ENCODE measurements at places on chromosomes 4 and X.
A peak's percentile ranks its signal among the peaks of the same experiment; 100 is the strongest.

GRCh38 chrX:110920991-110921390, 125.4 kb upstream of the CHRDL1 start:
- DNase-seq: no peak

DNA sequence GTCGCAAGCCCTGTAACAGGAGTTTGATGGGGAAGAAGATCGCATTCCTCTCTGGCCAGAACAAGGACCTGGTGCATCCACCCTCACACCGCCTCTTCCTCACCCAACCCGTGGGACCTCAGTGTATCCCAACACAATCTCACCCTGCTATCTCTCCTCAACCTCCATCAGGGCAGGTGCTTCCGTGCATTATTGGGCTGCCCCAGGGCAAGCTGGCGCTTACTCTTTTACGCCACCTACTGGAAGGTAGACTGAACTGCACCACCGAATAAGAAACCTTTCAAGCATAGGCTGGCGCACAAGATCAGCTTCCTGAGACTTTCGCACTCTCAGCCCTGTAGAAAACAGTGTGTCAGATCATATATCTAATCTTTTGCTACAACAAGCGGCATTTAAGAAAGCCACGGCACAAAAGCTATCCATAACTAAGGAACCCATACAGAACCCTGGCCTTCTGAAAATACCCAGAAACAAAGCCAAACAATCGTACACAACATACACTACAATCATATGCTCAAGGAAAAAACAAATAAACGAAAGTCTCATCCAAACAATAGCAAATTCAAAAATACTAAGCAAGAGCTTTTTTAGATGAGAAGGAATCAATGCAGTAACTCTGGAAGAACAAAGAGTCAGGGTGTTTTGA, 209.3 kb downstream of the UGT8 start:
- no peak for DNase-seq

DNA sequence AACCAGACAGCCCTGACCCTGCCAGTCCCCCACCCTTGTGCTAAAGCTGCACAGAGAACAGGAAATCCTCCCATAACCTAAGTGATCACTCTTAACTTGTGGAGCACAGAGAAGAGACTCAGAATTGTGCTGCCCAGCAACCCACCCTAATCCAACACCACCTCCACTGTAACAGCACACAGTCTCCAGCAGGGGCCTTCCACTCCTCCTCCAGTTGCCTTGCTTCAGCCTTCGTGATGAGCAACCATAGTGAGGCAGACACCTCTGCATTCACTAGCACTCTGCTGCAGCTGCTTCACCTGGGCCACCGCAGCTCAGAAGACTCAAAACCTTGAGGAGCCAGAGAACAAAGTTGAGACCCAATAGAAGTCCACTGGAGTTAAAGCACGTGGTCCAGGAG, 7.9 kb upstream of the UGT2B4 start:
- no peak for DNase-seq

GRCh38 chr4:128866269-128866668, 56.8 kb downstream of the JADE1 start:
- DNase-seq: no peak

- peak; percentile 29 for DNase-seq
Measured at GRCh38 chr4:48008021-48008596, 8.4 kb downstream of the CNGA1 start.

- no peak for DNase-seq
Measured at GRCh38 chr4:22522706-22523501, 7.0 kb upstream of the ADGRA3 start.

DNA sequence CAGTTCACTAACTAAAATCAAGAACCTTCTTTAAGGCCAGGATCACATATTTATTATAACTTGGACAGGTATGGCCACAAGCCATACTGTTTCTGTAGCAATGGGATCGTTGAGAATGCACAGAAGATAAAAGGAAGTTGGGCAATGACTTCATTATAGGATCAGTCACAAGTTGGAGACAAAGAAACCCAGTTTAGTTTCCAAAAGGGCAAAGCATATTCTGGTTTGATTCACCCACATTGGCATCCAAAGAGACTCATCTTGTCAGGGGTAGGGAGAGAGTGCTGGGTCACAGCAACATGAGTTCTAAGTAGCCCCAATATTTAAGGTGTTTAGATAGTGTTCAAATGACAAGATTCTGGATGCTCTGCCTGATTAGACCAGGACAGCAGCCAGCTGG, 317.1 kb upstream of the GALNT7 start:
- DNase-seq: no peak

- no peak for DNase-seq
Measured at GRCh38 chr4:118175506-118175905, 141.2 kb downstream of the NDST3 start.

- no peak for DNase-seq
Measured at GRCh38 chr4:174198396-174198795, 85.1 kb downstream of the FBXO8 start.

GRCh38 chr4:69167300-69167699, 47.2 kb downstream of the UGT2B11 start:
- no peak for DNase-seq
